H1 (cell line): ENCODE measurements at places on chromosomes 6 and 20. TPM values are rescaled to one million over a fixed set of nuclear protein-coding genes. Genes with fewer than 3 reads are reported as not detected.

DNA sequence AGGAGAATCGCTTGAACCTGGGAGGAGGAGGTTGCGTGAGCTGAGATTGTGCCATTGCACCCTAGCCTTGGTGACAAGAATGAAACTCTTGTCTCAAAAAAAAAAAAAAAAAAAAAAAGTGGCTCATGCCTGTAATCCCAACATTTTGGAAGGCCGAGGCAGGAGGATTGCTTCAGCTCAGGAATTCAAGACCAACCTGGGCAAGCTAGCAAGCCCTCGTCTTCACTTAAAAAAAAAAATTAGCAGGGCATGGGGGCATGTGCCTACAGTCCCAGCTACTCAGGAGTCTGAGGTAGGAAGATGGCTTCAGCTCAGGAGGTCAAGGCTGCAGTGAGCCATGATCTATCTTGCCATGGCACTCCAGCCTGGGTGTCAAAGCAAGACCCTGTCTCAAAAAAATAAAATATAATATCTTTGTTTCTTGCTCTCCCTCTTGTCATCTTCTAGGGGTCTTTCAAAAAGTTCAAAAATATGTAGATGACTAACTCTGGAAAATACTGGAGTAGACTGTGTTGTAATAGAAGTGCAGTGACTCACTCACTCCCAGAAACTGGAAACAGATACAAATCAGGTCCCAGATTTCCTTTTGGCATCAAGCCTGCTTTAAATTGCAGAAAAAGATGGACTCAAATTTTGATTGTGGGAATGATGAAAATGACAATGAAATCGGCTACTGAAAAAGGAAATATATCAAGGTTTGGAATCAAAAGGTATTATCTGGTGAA, 2.8 kb upstream of the GINM1 start:
- DNase-seq = no peak

DNA sequence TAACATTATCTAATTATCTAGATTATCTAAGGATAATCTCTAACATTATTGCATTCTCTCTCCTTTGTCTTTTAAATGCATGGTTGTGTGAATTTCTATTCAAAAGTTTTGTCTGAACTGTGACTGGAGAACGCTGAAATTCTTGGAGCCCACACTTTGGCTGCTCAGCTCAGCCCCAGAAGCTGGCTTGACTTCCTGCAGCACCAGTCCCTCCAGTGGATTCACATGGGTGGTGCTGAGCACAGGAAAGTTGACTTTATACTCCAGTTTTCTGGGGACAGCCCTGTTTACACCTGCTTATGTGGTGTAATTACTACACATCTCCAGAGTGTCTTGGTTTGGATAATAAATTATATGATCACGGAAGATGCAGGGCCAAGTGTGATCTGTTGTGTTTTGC, 255.1 kb upstream of the NOX3 start:
- DNase-seq = no peak

DNA sequence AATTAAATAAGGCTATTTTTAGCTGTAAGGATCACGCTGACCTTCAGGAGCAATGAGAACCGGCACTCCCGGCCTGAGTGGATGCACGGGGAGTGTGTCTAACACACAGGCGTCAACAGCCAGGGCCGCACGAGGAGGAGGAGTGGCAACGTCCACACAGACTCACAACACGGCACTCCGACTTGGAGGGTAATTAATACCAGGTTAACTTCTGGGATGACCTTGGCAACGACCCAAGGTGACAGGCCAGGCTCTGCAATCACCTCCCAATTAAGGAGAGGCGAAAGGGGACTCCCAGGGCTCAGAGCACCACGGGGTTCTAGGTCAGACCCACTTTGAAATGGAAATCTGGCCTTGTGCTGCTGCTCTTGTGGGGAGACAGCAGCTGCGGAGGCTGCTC, 84.0 kb downstream of the RAMACL start:
- DNase-seq = no peak

DNA sequence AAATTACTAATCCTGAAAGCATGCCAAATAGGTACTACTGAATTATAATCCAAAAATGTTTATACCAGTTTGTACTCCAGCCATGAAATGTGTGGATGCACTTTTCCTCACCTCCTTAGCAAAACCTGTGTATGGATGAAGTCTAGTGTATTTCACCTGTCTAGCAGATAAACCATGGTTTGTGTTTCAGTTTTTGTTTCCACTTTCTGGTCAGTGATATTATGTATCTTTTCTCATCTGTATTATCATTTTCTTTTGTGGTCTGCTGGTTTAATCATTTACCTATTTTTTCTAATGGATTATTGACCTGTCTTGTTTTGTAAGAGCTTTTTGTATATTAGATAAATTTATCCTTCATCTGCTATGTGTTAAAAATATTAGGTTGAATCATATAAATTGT, 41.0 kb upstream of the TMEM217 start:
- no peak for DNase-seq

DNA sequence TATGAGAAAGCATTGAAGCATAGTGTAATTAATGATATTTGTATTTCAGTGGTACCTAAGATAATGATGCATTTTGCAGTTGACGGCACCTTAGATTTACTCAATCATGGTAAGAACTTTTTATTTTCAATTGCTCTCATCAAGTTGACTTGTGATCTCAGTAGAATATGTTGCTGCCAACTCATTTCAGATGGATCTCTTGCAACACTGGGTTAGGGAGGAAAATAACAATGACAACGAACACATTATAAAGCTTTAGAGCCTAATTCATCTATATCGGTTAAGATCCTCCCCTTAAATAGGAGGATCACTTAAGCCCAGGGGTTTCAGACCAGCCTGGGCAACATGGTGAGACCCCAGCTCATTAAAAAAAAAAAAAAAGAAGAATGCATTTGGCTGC, 18.0 kb upstream of the TBC1D22B start:
- no peak for DNase-seq

DNA sequence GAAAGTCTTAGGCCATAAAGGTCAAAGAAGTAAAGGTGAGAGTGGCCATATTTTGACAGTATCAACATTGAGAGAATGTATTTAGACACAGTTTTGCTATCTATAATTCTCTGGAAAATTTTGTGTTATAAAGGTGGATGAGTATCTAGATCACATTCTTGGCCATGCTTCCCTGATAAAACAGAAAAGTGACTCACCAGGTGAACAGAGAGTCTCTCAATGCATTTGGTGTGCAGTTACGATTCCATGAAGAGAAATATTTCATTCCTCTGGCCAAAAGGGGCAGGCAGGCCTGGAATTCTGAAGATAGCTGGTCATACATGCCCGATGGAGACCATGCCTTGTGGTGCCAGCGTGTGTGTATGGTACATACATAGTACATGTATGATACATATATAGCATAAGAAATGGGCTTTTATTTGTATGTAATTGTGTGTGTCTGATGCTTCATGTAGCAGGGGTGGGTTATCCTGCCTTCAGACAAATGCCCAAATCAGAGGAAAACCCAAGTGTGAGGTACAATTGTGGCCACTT, 164.0 kb downstream of the SOBP start:
- DNase-seq = no peak

The SYTL3 gene
- 0.42 and 0.99 TPM in 2 replicates for total RNA-seq

The CGA gene
- total RNA-seq = not detected in 2 replicates

The CASS4 gene
- not detected in 2 replicates for total RNA-seq

GRCh38 chr6:56349194-56349593, 101.8 kb upstream of the COL21A1 start:
- DNase-seq = no peak

DNA sequence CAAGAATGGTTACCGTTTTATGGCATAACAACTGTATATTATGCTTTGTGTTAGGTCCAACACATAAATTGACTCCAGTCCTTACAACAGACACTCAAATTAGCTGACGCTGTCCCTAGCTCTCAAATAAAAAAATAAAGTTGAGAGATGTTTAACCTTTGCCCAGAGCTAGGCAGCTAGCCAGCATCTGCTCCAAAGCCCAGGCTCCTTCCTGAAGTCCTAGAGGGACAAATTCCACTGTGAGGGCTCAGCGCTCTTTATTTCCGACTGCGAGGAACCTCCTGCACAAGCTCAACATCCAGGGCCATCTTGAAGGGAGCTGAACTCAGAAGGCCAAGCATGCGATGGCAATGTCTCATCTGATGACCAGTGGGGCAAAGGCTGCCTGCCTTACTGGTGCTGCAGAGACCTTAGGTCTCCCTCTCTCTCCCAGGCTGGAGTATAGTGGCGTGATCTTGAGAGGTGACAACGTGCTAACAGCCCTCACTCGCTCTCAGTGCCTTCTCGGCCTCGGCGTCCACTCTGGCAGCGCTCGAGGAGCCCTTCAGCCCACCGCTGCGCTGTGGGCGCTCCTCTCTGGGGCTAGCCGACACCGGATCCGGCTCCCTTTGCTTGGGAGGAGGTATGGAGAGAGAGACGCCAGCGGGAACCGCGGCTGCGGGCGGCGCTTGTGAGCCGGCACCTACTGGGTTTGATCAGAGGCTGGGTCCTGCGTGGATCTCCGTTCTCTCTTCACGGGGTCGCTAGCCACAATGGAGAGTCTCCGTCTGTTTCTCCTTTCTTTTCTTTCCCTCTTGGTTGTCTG, 24.7 kb upstream of the GFOD1 start:
- DNase-seq = no peak

The RUNX2 gene
- 1.1 and 1.2 TPM in 2 replicates for total RNA-seq

DNA sequence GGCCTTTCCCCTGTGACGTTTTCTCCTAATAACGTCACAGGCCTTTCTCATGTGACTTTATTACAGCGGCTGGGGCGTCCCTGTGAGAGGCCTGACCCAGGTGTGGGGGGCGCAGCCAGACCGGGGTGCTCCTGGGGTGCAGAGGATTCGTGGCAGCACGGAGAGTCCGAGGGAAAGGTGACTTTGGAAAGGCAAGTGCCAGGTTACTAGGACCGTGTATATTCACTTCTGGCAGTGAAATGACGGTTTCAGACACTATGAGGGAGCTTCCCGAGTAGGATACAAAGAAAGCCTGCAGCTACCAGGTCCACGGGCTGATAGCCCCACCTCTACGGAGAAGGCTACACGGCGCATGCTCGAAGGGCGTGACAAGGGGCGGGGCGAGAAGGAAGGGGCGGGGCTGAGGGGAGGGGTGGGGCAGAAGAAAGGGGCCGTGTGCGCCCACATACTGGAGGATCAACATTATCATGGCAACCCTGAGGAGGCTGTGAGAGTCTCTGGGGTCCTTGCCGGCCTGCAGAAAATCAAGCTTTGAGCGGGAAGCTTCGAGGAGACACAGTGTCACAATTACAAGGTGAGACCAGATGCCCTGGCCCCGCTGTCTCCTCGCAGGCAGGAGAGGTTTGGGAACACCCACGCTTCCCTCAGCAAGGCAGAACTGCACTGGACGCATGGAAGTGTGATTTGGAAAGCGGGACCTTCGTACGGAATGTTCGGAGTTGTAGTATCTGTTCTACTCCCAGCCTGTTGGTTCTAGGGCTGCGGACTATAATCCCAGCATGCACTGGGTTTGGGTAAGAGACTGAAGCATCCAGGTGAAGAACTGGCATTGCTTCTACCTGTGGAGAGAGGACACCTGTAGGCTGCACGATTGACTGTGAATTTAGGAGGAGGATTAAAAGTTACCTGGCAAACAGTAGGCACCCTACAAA, 54.4 kb upstream of the ZNF337 start:
- no peak for DNase-seq

DNA sequence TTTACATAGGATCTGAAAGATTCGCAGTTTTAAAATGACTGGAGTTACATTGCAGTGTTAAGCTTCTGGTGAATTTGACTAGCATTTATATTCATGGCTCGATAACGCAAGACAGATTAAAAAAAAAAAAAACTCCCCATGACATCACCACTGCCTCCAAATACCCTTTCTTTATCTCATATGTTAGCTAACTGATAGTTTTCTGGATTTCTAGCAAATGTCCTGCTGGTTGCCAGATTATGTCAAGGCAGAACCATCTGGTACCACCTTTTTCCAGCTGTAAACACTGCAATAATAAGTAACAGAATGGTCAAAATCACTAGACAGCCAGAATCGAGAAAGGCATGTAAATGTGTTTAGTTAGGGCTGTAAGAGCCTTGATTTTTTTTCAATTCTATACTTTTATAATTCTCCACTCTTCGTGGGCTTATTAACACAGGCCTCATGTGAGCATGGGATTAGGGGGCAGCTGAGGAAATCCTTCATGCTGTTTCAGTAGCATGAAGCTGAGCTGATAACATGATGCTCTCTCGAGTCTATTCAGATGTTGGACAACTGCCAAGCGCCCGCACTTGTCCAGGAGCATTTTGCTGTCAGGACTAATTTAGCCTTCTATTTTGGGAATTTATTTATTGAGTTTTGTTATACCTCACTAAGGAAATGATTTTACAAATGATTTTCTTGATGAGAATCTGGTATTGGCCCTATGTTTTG, 166.0 kb upstream of the SCGN start:
- no peak for DNase-seq

DNA sequence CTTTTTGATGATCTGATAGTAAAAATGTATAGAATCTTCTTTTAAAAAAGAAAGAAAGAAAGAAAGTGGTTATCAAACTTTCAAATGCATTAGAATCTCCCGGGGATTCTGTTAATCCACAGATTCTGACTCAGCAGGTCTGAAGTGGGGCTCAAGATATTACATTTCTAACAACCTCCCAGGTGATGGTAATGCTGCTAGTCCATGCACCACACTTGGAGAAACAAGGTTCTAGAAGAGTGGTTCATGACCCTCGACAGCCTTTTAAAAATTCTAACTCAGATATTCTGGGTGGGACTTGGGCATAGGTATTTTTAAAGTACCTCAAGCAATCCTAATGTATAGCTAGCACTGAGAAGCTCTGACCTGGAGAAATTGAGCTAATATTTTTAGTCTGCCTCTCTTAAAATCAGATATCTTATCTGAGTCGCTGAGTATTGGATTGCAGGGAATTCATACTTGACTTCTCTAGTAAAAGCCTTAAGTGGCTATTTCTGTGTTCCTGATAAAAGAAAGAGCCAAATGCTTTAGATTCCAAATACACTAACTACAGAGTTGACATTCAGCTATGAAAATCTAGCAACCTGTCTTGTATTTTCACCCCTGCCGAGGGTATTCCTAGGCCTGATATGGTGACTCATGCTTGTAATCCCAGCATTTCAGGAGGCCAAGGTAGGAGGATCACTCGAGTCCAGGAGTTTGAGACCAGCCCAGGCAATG, 252.4 kb downstream of the PHACTR1 start:
- no peak for DNase-seq

- DNase-seq = no peak
Observed at GRCh38 chr20:16316513-16316912, 256.7 kb downstream of the KIF16B start.

- no peak for DNase-seq
Observed at GRCh38 chr6:37793067-37793466, 26.5 kb upstream of the ZFAND3 start.

DNA sequence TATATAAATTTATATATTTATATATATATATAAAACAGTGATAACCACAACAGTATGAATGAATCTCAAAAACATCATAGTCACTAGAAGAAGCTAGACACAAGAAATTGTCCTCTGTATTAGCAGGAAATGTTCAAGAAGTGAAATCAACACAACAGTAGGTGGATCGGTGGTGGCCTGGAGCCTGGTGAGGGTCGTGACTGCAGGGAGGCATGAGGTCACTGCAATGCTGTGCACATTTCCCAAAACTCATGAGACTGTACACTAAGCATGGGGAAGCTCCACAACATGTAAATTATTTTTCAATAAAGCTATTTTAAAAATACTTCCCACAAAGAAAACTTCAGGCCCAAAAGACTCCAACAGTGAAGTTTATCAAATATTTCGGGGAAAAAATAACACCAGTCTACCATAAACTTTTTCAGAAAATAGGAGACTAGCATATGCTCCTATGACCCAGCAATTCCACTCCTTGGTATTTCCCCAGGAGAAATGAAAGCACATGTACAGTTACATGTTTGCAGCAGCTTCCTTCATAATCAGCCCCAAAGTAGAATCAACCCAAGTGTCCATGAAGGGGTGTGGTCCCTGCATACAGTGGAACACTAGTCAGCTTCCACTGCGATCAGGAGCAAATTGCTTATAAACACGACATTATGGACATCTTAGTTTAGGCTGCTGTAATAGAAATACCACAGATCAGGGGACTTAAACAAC, 144.2 kb downstream of the TBXT start:
- DNase-seq = no peak
